ENCODE measurements at places on chromosomes 13 and 19.

- no peaks in the 10 kb centered on the region for H3K4me1 ChIP-seq
- H3K27ac ChIP-seq, result no peak overlapping the region
Measured at GRCh38 chr13:59700281-59700680, 463.4 kb downstream of the DIAPH3 start.

DNA sequence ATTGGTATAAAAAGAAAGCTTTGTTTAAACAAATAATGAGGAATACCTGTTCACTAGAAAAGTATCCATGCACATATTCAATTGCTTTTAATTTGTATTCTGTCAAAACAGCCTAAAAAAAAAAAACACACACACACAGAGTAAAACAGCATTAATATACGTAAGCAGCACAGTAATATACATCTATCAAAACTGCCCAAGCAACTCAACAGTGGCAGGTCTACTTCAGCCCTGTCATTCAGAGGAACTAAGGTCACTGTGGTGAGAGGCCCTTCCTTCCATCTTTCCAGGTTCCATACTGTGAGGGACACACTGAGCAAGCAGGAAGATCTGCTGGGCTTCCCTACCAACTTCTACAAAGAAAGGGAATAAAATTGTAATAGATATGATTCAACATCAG, 3.8 kb downstream of the PROSER1 start:
- no peak overlapping the region for H3K27ac ChIP-seq
- H3K36me3 ChIP-seq, result peaks cover 13% of the 10 kb centered on the region
- no peaks in the 10 kb centered on the region for H3K27me3 ChIP-seq
- H3K4me1 ChIP-seq, result peaks cover 46% of the 10 kb centered on the region
- no peak overlapping the region for H3K4me3 ChIP-seq

DNA sequence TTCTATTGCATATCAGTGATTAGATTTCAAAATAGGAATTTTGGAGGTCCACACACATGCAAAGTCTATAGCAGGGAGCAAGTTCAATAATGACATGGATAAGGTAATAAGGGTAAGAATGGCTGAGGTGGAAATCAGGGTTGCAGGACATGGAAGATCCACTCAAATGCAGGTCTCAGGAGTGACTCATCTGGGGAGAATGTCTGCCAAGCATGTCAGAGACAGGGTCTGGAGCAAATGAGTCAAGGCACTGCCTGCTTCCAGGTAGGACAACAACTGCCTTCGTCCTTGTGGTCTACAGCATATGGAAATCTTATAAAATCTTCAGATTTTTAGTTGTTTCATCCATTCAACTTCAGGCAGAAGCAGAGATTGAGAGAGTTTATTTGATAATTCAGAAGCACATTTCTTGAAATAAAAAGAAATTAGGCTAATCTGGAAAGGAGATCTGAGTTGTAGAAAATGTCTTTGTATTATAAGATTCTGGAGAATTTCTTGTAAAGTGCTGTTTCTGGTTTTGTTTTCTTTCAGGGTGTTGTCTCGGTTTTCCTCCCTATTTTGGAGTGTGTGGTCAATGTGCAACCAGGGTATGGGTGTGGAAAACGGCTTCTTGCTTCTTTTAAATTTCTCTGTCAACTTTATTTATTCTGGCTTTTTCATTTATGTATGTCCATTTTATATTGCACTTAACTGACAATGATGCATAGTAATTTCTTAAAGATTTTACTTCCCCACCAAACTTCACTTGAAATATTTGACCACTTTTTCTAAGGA, 748.8 kb downstream of the LIG4 start:
- no peak overlapping the region for H3K27ac ChIP-seq
- H3K4me1 ChIP-seq, result no peaks in the 10 kb centered on the region
- H3K36me3 ChIP-seq, result no peaks in the 10 kb centered on the region
- no peak for DNase-seq
- H3K27me3 ChIP-seq, result no peaks in the 10 kb centered on the region

DNA sequence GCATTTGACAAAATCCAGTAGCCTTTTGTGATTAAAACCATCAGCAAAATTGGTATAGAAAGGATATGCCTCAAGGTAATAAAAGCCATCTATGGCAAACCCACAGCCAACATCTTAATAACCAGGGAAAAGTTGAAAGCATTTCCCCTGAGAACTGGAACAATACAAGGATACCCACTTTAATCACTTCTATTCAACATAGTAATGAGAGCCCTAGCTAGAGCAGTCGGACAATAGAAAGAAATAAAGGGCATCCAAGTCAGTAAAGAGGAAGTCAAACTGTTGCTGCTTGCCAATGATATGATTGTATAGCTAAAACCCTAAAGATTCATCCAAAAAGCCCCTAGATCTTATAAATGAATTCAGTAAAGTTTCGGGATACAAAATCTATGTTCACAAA, 1510.3 kb downstream of the PCDH9 start:
- no peaks in the 10 kb centered on the region for H3K36me3 ChIP-seq
- H3K27me3 ChIP-seq, result no peaks in the 10 kb centered on the region
- no peak overlapping the region for H3K27ac ChIP-seq
- no peaks in the 10 kb centered on the region for H3K4me1 ChIP-seq
- no peak for DNase-seq
- H3K4me3 ChIP-seq, result no peak overlapping the region

GRCh38 chr13:108281901-108282300, 12.4 kb downstream of the TNFSF13B start:
- peaks cover 8% of the 10 kb centered on the region for H3K36me3 ChIP-seq
- H3K4me3 ChIP-seq, result no peak overlapping the region
- H3K27me3 ChIP-seq, result no peaks in the 10 kb centered on the region
- DNase-seq, result no peak
- H3K4me1 ChIP-seq, result peaks cover 3% of the 10 kb centered on the region

- peak; percentile 87 for DNase-seq
- H3K27me3 ChIP-seq, result no peaks in the 10 kb centered on the region
- H3K4me3 ChIP-seq, result no peak overlapping the region
- H3K27ac ChIP-seq, result no peak overlapping the region
Measured at GRCh38 chr19:32976223-32976805, 4.3 kb downstream of the FAAP24 start.
